ENCODE measurements at places on chromosomes 5 and 9. TPM values are rescaled to one million over a fixed set of nuclear protein-coding genes. Genes with fewer than 3 reads are reported as not detected.

- DNase-seq = no peak
Measured at GRCh38 chr9:38233796-38234355, 158.6 kb upstream of the ALDH1B1 start.

FCN1 gene
- not detected for total RNA-seq

- DNase-seq = no peak
Measured at GRCh38 chr5:52452098-52452497, 335.6 kb upstream of the ITGA1 start.

GRCh38 chr5:2031581-2031980, 148.9 kb upstream of the IRX4 start:
- DNase-seq = no peak

GNA14 gene
- not detected for total RNA-seq

GRCh38 chr9:83166372-83166771, 103.4 kb upstream of the RASEF start:
- DNase-seq = no peak

Data from G401 (cell line).